ENCODE measurements at places on chromosomes 4 and X. TPM values are rescaled to one million over a fixed set of nuclear protein-coding genes. Genes with fewer than 3 reads are reported as not detected.
A peak's percentile ranks its signal among the peaks of the same experiment; 100 is the strongest.

DNA sequence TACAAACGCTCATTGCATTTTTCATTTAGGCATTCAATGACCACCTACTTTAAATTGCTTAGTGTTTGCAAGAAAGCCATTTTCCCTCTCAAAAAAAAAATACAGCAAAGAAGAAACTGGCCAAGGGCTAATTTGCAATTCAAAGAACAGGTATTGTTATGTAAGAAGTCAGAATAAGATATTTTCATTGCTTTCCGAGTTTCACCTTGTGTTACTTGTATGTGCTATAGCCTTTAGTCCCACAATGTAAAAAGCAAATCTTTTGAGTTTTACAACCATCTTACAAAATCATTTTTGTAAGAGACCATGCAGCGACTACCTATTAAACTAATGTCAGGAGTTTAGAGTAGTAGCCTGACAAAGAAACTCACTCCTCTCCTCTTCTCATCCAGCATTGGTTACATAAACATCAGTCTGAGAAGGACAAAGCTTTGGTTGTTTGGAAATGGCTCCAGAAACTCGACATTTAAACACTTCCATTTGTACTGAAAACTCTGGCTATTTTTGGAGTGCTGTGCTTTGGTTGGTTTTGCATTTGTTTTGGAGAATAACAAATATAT lies 15.3 kb downstream of the TENM3 start:
- ATAC-seq = no peak

GRCh38 chrX:41026702-41027078 lies 58.6 kb upstream of the USP9X start:
- no peak for ATAC-seq

DNA sequence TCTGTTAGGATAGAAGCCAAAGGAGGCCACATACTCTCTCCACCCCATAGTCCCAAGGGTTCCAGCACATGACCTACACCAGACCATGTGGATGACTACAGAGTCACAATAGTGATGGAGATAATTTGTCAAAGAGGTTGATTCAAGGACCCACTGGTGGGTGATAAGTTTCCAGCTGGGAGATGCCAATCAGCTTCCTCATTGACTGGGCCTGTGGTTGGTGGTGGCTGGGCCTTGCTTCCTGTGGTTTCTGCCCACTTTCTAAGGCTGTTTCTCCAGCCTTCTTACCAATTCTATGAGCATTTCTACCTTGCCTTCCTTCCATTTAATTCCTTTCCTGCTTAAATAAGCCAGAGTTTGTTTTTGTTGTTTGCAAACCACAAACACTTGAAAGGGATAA lies 95.5 kb upstream of the CPEB2 start:
- ATAC-seq = no peak

The FGFR3 gene
- 1.4 TPM for total RNA-seq

- no peak for ATAC-seq
These were observed 14.7 kb downstream of the UNC5C start for GRCh38 chr4:95534032-95534431.

DNA sequence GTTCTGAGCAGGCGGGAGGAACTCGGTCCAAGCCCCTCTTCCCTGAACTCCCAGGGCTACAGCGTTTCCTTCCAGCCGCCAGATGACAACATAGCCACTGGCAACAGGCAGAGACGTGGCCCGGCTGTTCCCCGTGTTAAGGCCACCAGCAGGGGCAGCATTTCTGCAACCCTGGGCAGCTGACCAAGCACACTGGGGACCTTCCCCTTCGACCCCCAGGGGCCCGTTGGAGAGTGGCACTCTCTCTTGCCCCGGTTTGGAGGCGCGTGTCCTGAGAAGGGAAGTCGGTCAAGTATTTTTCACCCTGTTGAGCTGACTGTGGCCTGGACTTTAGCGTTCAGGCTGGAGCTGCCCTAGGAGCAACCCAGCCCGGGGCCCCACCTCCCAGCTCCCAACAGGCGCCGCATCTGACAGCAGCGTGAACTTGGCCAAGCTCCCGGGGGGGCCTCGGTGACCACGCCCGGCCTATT lies 37.6 kb downstream of the ZBTB49 start:
- no peak for ATAC-seq

- no peak for ATAC-seq
These were observed 26.2 kb downstream of the ASB5 start for GRCh38 chr4:176242764-176243347.

DNA sequence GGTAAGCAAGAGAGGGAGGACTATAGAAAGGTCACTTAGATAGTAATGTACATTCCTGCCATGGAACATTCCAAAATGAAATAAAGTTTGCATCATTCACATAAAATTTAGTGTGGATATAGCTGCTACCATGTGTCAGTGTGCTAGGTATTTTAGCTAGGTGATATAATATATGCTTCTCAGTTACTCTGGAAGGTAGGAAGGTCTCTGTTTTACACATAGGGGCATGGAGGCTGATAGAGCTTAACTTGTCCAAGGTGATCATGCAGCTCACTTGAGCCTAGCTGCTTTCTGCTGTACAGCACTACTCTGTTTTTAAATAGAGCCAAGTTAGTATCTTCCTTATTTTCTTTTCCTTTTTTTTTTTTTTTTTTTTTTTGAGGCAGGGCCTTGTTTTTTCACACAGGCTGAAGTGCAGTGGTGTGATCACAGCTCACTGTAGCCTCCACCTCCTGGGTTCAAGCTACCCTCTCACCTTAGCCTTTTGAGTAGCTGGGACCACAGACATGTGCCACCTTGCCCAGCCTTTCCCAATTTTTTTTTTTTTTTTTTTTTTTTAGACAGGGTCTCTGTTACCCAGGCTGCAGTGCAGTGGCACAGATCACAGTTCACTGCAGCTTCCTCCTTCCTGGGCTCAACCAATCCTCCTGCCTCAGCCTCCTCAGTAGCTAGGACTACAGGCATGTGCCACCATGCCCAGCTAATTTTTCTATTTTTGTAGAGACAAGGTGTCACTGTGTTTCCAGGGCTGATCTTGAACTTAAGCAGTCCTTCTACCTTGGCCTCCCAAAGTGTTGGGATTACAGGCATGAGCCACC lies 10.4 kb downstream of the AFF1 start:
- ATAC-seq = no peak

The TEX11 gene
- total RNA-seq = not detected

GRCh38 chr4:10106421-10107039 lies 10.1 kb downstream of the WDR1 start:
- ATAC-seq = peak; percentile 90

The CLDN22 gene
- not detected for total RNA-seq

The DRD5 gene
- not detected for total RNA-seq

DNA sequence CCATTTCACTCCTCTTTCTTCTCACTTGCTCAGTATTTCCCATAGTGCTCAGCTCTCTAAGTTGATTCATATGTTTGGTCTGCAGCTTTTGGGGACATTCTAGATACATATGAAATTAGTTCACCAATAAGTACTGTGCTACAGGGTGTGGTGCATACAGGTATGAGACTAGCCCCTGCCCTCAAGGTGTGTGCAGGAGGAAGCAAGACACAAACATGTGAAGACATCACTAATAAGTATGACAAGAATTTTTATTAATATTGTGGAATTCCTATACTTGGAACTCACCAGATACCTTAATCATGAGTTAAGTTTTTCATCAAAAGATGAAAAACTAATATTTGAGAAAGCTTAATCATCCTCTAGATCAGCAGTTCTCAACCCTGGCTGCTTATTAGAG lies 505.2 kb downstream of the ZNF674 start:
- no peak for ATAC-seq
